ENCODE measurements at places on chromosomes 4 and X.

DNA sequence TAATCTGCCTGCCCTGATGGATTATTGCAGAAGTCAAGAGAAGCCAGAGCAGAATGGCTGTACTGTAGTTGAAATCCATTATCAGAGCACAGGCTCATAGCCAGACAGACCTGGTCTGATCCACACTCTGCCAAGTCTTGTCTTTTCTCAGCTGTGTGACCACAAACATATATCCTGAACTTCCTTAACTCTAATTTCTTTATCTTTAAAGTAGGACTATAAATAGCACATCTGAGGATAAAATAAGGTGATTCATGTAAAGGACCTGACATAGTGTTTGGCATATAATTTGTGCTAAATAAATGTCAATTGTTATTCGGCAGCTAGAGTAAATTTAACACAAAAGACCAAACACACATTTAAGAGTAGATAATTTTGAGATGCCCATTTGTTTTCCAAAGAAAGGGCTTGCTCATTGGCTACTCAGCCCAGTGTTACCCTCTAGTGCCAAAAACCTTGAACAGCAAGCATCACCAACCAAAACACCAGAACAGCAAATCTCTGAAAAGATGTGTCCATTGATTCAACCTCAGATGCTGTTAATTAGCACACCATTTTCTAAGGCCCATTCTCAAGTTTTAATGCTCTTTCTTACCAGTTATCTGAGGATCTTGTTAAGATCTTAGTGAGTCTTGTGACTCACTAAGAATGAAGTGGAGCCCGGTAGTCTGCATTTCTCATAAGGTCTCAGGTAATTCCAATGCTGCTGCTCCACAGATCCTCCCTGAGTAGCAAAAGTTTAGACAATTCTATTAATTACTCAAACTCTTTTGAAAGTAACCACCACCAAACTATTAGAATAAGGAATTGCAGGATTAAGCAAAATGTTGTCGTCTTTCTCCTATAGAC is 108.8 kb downstream of the HHIP start:
- DNase-seq = no peak

GRCh38 chrX:73215246-73215645 is 595 bp upstream of the NAP1L2 start:
- DNase-seq = no peak

- no peak for DNase-seq
Measured at GRCh38 chr4:9847968-9848748, 66.7 kb downstream of the DRD5 start.

GRCh38 chrX:103674531-103675454 is 11.7 kb downstream of the MORF4L2 start:
- DNase-seq = no peak

DNA sequence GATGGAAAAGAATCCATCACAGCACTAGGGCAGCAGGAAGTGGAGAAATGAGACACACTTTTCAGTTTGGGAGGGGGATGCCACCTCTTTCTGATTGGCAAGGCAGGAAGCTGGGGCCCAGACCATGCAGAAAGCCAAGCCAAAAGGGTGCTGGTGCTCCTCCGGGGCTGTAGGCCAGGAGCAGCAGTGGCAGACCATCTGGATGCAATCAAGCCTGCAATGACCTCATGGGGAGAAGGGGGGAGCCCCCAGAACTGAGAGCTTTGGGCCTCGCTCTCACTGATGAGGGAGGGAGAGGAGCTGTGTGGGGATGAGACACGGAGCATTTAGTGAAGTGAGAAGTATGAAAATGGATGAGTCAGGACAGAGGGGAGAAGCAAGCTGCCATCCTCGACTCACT is 141.3 kb upstream of the NALF2 start:
- DNase-seq = no peak

DNA sequence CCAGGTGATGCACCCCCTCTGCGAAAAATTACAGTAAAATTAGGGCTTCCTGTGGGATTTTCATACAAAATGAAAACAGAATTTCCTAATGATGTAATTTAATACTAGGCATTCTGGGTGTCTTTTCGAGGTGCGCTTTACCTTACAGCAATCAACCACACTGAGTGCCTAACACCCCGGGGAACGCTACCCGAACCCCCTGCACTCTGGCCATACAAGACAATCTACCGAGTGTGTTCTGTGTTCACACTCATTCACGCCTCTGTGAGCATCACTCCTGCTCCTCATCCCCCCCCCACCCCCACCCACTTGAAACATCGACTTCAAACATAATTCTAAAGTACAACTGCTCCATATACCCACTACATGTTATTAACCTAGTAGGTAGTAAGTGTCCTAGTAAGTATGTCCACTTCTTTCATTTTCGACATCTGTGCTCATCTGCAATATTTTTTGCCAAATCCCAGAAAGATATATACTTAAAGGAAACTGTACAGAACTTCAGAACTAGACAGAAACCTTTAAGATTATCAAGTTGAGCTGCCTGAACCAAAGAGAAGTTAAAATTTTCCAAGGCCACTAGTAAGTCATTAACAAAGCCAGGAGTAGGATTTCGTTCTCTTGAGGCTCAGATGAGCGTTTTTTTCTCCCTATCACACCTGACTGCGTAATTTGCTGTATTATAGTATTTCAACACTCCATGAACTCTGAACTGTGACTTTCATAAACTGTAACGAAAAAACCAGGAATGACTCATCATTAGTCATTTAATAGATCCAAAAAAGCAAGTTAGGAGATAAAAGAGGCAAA is 80.0 kb downstream of the FAT1 start:
- no peak for DNase-seq

- no peak for DNase-seq
Measured at GRCh38 chr4:168693750-168694490, 197.1 kb downstream of the PALLD start.

- no peak for DNase-seq
Measured at GRCh38 chrX:29468911-29469494, 746.4 kb upstream of the MAGEB2 start.

GRCh38 chrX:151516538-151517187 is 46.8 kb upstream of the PASD1 start:
- DNase-seq = no peak

DNA sequence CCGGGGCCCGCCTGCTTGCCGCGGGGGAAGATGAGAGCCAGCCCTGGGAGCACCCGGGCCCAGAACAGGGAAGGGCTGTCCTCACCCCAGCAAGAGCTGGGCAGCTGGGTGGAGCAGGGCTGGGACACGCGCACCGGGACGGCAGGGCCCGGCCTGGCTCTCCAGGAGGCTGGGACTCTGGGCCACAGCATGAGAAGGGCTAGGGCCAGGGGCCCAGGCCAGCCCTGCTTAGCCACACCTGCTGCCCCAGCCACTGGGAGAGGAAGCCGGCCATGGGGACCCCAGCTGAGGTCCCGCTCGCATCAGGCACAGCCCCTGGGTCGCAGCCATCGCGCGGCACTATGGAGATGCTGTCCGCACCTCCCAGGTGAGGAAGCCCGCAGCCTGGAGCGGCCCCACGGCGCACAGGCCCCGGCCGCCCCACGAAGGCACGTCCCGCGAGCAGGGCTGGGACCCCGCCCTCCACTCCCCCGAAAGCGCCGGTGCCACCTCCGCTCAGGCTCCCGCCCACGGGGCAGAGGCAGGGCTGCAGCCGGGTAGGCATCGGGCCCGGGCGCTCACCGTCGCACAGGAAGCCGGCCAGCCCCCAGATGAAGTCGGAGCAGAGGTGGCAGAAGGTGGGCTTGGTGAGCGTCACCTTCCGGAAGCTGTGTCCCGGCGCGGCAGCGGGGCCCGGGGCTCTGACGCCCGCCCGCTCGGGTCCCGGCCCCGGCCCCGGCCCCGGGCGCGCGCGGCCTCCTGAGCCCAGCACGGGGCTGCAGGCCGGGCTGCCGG is 531 bp downstream of the DGKQ start:
- DNase-seq = peak; percentile 55

DNA sequence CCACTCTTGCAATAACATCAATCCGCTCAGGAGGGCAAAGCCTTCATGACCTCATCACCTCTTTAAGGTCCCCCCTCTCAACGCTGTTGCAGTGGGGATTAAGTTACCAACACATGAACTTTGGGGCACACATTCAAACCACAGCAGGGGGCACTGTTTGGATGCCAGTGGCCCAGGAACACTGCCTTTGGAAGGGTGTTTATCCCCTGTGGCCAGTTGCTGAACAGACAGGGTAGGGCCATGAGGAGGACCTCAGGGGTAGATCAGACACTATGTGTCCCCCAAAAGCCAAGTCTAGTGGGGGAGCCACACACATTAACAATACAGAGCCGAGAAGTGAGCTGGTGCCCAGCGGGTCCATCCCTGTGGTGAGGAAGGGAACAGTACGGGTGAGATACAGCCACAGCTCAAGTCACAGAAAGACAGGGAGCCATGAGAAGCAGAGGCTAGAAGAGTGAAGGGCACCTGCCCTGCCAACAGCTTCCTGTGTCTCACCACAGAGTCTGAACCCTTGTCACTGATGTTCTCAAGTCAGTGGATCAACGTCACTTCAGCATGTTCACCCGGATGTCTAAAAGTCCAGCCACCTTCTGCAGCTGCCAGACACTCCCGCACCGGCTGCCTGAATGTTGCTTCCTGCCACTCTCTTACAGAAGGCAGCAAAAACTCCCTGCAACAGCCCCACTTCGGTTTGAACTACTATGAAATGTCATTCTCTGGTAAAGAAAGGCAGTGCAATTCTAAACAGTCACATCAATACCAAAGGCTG is 19.9 kb upstream of the MXD4 start:
- peak; percentile 65 for DNase-seq
